H9 (cell line): ENCODE measurements at places on chromosomes 13 and 19. TPM values are rescaled to one million over a fixed set of nuclear protein-coding genes. Genes with fewer than 3 reads are reported as not detected.

Gene ZNF766
- total RNA-seq, result 31.4 and 33.6 TPM in 2 replicates

DNA sequence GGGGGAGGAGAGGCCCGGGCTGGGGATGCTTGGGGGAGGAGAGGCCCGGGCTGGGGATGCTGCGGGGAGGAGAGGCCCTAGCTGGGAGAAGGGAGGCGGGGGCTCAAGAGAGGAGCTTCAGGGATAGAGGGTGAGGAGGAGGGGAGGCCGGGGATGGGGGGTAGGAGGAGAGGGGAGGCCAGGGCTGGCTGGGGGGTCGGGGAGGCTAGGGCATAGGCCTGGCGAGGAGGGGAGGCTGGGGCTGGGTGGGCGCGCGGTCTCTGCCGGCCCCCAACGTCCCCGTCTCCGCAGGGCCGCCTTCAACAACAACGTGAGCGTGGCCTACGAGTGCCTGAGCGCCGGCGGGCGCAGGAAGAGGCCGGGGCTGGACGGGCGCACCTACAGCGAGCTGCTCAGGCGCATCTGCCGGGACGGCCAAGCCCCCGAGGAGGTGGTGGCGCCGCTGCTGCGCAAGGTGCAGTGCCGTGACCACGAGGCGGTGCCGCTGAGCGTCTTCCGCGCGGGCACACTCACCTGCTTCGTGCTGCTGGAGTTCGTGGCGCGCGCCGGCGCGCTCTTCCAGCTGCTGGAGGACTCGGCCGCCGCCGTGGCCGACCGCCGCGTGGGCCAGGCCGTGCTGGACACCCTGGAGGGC lies 11.4 kb downstream of the TPGS1 start:
- no peaks in the 10 kb centered on the region for H3K27me3 ChIP-seq
- H3K4me3 ChIP-seq, result no peak overlapping the region; the same call in 1 of the 2 replicates
- peaks cover 16% of the 10 kb centered on the region for H3K36me3 ChIP-seq
- peak; percentile 82 for DNase-seq
- no peak overlapping the region for H3K27ac ChIP-seq

DNA sequence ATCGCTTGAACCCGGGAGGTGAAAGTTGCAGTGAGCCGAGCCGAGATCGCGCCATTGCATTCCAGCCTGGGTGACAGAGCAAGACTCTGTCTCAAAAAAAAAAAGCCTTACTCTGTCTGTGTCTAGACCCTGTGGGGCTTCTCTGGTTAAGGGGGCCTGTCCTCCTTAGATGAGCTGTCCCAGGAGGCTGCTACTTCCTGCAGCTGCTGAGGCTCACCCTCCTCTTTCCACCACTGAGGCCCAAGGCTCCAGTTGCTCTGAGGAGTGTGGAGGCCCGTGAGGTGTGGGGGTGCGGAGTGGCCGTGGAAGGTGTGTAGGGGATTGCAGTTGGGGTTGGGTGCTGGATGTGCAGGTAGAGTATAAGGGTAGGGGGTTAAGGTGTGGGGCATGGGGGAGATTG lies 22.1 kb upstream of the RASA3 start:
- H3K4me3 ChIP-seq, result no peak overlapping the region
- H3K4me1 ChIP-seq, result no peaks in the 10 kb centered on the region; the same call in 1 of the 2 replicates
- H3K36me3 ChIP-seq, result no peaks in the 10 kb centered on the region
- no peak overlapping the region for H3K27ac ChIP-seq
- DNase-seq, result no peak

Gene DNM2
- total RNA-seq, result 136 and 152 TPM in 2 replicates

DNA sequence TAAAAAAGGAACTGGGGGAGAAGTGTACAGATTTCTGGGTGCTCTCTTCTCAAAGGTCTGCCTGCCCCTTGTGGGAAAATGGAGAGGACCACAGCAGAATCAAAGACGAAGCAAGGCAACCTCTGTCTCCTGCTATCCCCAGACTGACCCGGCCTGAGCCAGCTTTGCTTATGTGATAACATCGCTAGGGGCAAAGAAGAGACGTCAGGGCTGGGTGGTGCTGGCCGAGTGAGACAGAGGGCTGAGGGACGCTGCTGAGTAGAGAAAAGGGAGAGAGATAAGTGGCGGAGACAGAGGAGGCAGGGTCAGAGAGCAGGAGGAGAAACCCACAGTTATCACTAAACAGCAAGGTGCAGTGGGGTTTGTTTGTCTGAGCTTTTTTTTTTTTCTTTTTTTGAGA lies 4.6 kb upstream of the MUC16 start:
- no peak for DNase-seq
- no peak overlapping the region for H3K4me3 ChIP-seq
- H3K27me3 ChIP-seq, result no peaks in the 10 kb centered on the region
- H3K4me1 ChIP-seq, result no peaks in the 10 kb centered on the region

- H3K27ac ChIP-seq, result no peak overlapping the region
- H3K27me3 ChIP-seq, result no peaks in the 10 kb centered on the region
- no peaks in the 10 kb centered on the region for H3K4me1 ChIP-seq
- no peaks in the 10 kb centered on the region for H3K36me3 ChIP-seq
- DNase-seq, result no peak
Measured at GRCh38 chr13:22143671-22144070, 472.8 kb downstream of the FGF9 start.

- peak; percentile 41 for DNase-seq
- no peaks in the 10 kb centered on the region for H3K27me3 ChIP-seq
- H3K36me3 ChIP-seq, result peaks cover 14% of the 10 kb centered on the region
- no peaks in the 10 kb centered on the region for H3K4me1 ChIP-seq
- H3K4me3 ChIP-seq, result no peak overlapping the region
Measured at GRCh38 chr19:20858218-20858617, 64.8 kb upstream of the ZNF85 start.

Gene NBEA
- 16.3 and 17.3 TPM in 2 replicates for total RNA-seq

Gene LIM2
- not detected in 2 replicates for total RNA-seq

DNA sequence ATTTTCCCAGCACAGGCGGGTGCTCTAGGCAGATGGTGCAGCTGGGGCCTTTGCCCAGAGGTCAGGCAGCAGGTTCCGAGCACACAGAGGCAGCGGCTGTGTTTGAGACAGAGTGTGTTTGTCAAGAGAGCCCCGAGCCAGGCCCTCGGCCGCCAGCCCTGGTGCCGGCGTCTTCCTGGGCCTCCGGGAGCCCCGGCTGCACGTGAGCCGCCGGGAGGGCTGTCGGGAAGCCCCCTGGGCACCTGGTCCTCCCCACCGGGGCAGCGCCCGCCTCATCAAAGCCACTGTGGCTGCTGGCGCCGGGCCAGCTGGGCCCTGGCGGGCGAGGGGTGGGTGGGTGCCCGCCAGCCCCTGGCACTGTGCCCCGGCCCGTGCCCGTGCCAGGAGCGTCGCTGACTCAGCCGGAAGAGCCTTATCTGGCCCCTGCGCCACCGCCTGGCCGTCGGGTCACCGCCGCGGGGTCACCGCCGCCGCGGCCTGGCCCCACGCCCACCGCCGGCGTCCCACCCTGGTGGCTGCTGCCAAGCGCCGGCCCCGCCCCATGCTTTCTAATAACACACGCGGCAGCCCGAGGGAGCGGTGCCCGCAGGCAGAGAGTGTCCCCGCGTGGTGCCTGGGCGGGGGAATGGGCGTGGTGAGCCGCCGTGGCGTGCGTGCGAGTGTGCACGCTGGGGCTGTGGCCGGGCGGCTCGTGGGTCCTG lies 14.9 kb downstream of the ARID3A start:
- H3K27ac ChIP-seq, result no peak overlapping the region
- H3K4me3 ChIP-seq, result no peak overlapping the region
- no peaks in the 10 kb centered on the region for H3K4me1 ChIP-seq
- no peak for DNase-seq
- H3K27me3 ChIP-seq, result no peaks in the 10 kb centered on the region

- no peak overlapping the region for H3K27ac ChIP-seq
- H3K4me1 ChIP-seq, result no peaks in the 10 kb centered on the region
- H3K4me3 ChIP-seq, result no peak overlapping the region
- peaks cover 7% of the 10 kb centered on the region; the same call in 2 of the 3 replicates for H3K36me3 ChIP-seq
- H3K27me3 ChIP-seq, result no peaks in the 10 kb centered on the region
Measured at GRCh38 chr19:51694318-51695085, 1.4 kb downstream of the SPACA6 start.

GRCh38 chr19:31260171-31260933 lies 88.9 kb downstream of the TSHZ3 start:
- H3K4me3 ChIP-seq, result no peak overlapping the region
- no peak overlapping the region for H3K27ac ChIP-seq
- no peaks in the 10 kb centered on the region for H3K27me3 ChIP-seq
- DNase-seq, result no peak

- DNase-seq, result no peak
- H3K36me3 ChIP-seq, result peaks cover 91% of the 10 kb centered on the region
- no peaks in the 10 kb centered on the region for H3K27me3 ChIP-seq
- H3K27ac ChIP-seq, result no peak overlapping the region
Measured at GRCh38 chr19:15166700-15167099, 34.1 kb downstream of the NOTCH3 start.

DNA sequence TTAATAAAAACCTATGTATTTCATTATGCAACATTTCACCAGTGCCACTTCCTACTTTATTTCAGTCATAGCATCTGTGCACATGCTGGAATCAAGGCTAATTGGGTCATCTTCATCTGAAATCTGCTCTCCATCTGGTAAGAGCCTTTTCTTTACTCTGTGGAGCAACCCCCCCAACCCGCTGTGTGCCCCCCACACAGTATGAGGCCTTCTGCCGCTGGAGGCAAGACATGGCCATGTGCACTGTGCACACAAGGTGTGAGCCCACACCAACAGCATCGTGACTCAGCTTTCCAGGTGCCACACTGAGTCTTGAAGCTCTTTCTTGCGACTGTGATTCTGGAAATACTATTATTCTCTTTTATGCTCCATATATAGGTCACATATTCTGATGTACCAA lies 471.0 kb downstream of the TBC1D4 start:
- no peaks in the 10 kb centered on the region for H3K27me3 ChIP-seq
- H3K27ac ChIP-seq, result no peak overlapping the region
- no peaks in the 10 kb centered on the region for H3K4me1 ChIP-seq
- H3K4me3 ChIP-seq, result no peak overlapping the region
- no peak for DNase-seq
- no peaks in the 10 kb centered on the region for H3K36me3 ChIP-seq

Gene FFAR1
- total RNA-seq, result not detected in 2 replicates

Gene KLK13
- 3.0 and 4.2 TPM in 2 replicates for total RNA-seq

DNA sequence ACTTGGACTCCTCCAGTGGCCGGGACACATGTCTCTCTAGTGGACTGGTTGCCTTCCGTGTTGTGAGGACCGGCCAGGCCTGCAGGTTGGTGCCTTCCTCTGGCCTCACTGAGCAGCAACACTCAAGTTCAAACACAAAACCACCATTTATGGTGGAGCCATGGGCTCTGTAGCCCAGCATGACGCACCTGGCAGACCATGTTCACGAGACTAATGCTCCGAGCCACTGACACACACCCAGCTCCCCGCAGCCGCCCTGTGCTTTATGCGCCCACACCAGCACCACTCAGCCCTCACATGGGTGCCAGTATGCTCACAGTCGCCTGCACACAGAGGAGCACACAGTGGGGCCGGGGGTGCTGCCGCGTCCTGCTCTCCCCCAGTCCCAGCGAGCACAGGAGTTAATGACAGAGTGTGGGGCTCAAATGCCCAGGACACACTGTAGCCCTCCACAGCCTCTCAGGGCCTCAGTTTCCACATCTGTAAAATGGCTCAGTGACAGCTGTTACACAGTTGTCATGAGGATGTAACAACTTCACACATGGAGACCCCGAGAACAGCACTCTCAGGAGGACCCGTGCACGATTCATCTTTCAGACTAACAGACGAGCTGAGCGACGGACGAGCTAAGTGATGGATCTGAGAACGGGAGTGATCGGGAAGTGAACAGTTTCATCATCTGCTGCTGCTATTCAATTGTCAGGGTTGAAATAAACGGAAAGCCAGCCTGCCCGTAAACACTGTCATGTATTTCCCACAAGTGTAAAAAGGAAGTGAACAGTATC lies 7.8 kb downstream of the GAS6 start:
- DNase-seq, result no peak
- no peak overlapping the region for H3K4me3 ChIP-seq
- peaks cover 13% of the 10 kb centered on the region; the same call in 1 of the 2 replicates for H3K4me1 ChIP-seq

DNA sequence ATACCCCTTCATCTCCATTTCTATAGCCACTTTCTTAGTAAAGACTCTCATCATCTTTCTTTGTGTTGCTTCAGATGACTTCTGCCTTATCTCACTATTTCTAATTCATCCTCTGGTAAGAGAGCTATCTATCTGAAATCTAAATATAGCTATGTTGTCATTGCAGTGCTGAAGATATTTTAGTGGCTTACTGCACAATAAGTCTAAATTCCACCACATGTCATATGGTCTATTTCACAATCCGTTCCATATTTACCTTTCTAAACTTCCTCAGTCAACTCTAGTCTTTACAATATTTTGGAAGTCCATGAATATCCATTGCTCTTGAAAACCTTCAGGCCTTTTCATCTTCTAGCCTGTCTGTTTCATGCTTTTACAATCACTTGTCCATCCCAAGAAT lies 465.1 kb upstream of the SLC10A2 start:
- H3K36me3 ChIP-seq, result no peaks in the 10 kb centered on the region
- no peak overlapping the region for H3K4me3 ChIP-seq
- no peaks in the 10 kb centered on the region for H3K27me3 ChIP-seq
- no peak overlapping the region for H3K27ac ChIP-seq
- DNase-seq, result no peak

GRCh38 chr13:23843436-23843835 lies 45.8 kb downstream of the MIPEP start:
- H3K36me3 ChIP-seq, result no peaks in the 10 kb centered on the region
- H3K4me3 ChIP-seq, result no peak overlapping the region
- no peaks in the 10 kb centered on the region; the same call in 1 of the 2 replicates for H3K4me1 ChIP-seq
- no peaks in the 10 kb centered on the region for H3K27me3 ChIP-seq

DNA sequence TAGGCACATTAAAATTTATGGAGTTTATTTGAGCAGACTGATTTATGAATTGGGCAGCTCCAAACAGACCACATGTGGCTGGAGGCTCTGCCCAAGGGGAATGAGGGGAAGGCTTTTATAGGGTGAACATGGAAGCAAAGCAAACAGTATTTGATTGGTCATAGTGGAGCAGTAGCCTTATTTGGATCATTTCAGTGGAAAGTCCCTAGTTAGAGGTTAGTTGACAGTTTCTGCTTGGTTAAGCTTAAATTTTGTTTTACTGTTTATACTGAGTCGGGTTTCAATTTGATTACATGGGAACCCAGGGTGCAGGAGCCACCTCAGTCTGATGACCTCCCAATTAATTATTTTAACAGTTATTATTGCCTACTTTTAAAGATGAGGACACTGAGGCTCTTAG lies 140.5 kb downstream of the NDFIP2 start:
- H3K27ac ChIP-seq, result no peak overlapping the region
- H3K4me1 ChIP-seq, result peaks cover 2% of the 10 kb centered on the region; the same call in 1 of the 2 replicates
- no peak overlapping the region for H3K4me3 ChIP-seq
- no peaks in the 10 kb centered on the region for H3K27me3 ChIP-seq

Gene PLPPR2
- total RNA-seq, result 6.1 and 8.0 TPM in 2 replicates

GRCh38 chr19:12985049-12985776 lies 10.1 kb upstream of the NFIX start:
- peaks cover 6% of the 10 kb centered on the region; the same call in 1 of the 2 replicates for H3K27me3 ChIP-seq
- H3K36me3 ChIP-seq, result no peaks in the 10 kb centered on the region
- no peaks in the 10 kb centered on the region for H3K4me1 ChIP-seq
- H3K27ac ChIP-seq, result no peak overlapping the region
- H3K4me3 ChIP-seq, result no peak overlapping the region

- no peak overlapping the region for H3K27ac ChIP-seq
- no peaks in the 10 kb centered on the region for H3K4me1 ChIP-seq
- H3K27me3 ChIP-seq, result no peaks in the 10 kb centered on the region
- no peak overlapping the region for H3K4me3 ChIP-seq
- no peaks in the 10 kb centered on the region for H3K36me3 ChIP-seq
Measured at GRCh38 chr19:27868007-27868406, 1344.9 kb downstream of the UQCRFS1 start.

GRCh38 chr19:50567882-50568727 lies at the start of gene LRRC4B:
Gene LRRC4B (minus strand): TSS chr19:50568435. CDS start chr19:50548838, 19,597 bp downstream.
- no peak within 1 kb of the TSS for H3K27ac ChIP-seq
- peaks cover 24% of the 10 kb centered on the region; the same call in 1 of the 2 replicates for H3K27me3 ChIP-seq
- DNase-seq, result peak; percentile 68
